ENCODE measurements at places on chromosomes 4 and X. TPM values are rescaled to one million over a fixed set of nuclear protein-coding genes. Genes with fewer than 3 reads are reported as not detected.

DNA sequence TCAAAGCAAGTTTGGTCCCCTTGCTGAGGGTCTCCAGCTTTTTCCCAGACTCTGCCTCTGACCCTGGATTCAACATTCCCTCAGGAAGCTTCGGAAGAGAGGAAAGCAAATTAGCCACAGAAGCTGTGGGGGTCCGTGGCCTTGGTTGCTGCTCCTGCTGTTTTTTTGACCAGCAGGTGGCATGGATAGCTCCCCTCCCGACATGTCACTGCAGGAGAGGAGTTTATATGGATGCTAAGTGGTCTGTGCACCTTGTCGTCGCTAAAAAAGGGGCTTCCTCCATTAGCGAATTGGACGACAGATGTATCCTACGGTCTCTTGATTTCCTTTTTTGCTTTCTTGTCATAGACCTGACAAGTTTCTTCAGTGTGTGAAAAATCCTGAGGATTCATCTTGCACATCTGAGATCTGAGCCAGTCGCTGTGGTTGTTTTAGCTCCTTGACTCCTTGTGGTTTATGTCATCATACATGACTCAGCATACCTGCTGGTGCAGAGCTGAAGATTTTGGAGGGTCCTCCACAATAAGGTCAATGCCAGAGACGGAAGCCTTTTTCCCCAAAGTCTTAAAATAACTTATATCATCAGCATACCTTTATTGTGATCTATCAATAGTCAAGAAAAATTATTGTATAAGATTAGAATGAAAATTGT, 70.2 kb downstream of the CD38 start:
- DNase-seq, result peak; percentile 24

- no peak for DNase-seq
Observed at GRCh38 chr4:41257257-41257901, 651 bp downstream of the UCHL1 start.

- DNase-seq, result no peak
Observed at GRCh38 chrX:40736170-40736505, 796 bp upstream of the MED14 start.

DNA sequence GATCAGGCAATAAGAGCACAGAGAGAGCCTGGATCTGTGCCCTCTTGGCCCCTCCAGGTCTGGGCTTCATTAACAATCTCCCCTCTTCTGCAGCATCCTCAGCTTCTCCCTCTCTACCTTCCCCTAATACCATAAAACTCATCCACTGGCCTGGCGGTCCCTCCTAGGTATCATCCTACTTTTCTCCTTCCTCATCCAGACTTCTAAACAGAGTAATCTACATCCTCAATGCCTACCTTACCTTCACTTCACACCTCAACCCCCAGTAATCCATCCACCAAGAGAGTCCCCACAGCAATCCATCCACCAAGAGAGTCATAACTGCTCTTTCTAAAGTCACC, 17.0 kb downstream of the FGFBP1 start:
- no peak for DNase-seq

GRCh38 chr4:66681962-66682361, 863.3 kb downstream of the CENPC start:
- peak; percentile 21 for DNase-seq

GRCh38 chr4:141356963-141357335, 136.3 kb downstream of the ZNF330 start:
- DNase-seq, result no peak

- no peak for DNase-seq
Observed at GRCh38 chrX:154420402-154420756, 8.1 kb upstream of the ATP6AP1 start.

MAGEA9 gene
- total RNA-seq, result 0.37 TPM

PNMA3 gene
- total RNA-seq, result 0.07 TPM

STK32B gene
- total RNA-seq, result 0.37 TPM

CSAG3 gene
- total RNA-seq, result 2.3 TPM

YIPF7 gene
- total RNA-seq, result not detected

MTCP1 gene
- 2.9 TPM for total RNA-seq

CTSO gene
- 0.53 TPM for total RNA-seq
